Stimulated activated CD4-positive, alpha-beta T cell treated with anti-CD3 and anti-CD28 coated beads, Interleukin-15, amount 100 ng/mL, for 48 hours (primary cell): ENCODE measurements at places on chromosomes 3 and 15.
A peak's percentile ranks its signal among the peaks of the same experiment; 100 is the strongest.

- no peak for DNase-seq
These were observed 8.6 kb downstream of the VPS8 start for GRCh38 chr3:184820525-184820924.

GRCh38 chr3:109728861-109729494 is 391.6 kb upstream of the DPPA4 start:
- no peak for DNase-seq

DNA sequence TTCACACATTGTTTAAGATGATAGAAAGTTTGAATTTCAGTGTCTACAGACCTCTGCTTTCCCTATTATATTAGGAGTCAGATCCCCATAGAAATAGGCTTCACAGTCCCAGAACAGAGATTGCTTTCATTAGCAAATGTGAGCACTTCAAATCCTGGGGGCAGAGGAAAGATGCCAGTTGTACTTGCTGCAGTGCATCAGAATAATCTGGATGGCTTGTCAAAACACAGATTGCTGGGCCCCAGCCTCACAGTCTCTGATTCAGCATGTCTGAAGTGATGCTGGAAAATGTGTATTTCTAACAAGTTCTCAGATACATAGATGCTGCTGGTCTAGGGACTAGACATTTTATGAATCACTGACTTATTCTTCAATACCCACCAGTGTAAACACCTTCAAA is 375.2 kb downstream of the FGF12 start:
- DNase-seq: no peak

GRCh38 chr15:54374184-54374952 is 396.1 kb downstream of the UNC13C start:
- DNase-seq: no peak

DNA sequence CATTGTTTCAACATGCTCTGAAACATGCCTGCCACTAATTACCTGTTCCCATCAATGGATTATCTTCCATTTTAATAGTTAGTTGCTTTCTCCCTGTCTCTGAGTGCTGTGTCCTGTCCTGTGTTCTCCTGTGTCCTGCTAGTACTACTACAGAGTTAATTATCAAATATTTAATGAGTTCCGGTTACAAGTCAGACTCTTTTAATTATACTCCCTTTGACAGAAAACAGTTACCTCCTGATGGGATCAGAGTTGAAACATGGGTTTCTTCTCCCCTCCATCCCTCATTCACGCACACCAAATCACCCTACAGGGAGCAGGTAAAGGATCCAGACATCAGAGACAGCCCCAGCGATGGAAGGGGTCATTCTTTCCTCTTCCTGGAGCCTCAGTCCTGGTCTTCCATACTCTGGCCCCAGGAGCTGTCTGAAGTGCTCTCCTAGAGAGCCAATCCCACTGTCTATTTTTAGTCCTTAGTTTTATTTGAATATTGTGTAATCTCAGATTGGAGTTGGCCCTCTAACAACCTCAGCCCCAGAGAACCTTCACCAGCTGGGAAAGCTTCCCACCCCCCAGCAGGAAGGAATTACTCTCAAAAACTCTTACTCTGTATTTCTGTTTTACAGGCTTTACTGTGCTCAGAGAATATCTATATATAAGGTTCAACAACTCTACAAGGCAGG is 137.0 kb upstream of the C2CD4B start:
- no peak for DNase-seq

GRCh38 chr3:37053337-37053736 is 60.0 kb downstream of the MLH1 start:
- no peak for DNase-seq

- DNase-seq: no peak
These were observed 24.1 kb upstream of the ARPIN start for GRCh38 chr15:89936786-89937265.

GRCh38 chr3:128001576-128001975 is 50.7 kb upstream of the SEC61A1 start:
- no peak for DNase-seq

DNA sequence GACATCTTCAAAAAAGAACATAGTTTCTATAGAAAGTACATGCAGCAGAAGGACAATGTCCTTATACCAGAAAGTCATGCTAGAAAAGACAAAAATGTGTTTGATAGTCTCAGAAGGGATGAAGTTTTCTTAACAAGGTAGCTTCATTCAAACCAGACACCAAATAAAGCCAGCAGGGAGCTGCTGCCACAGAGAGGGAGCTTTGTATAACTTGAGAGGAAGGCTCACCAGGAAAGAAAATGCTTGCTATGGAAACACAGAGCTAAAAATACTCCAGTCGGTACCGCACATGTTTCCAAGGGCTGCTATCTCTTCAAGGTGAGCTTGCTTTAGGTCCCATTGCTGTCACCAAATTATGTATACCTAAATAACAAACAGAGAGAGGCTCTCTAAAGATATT is 1074.8 kb upstream of the ALCAM start:
- DNase-seq: no peak

DNA sequence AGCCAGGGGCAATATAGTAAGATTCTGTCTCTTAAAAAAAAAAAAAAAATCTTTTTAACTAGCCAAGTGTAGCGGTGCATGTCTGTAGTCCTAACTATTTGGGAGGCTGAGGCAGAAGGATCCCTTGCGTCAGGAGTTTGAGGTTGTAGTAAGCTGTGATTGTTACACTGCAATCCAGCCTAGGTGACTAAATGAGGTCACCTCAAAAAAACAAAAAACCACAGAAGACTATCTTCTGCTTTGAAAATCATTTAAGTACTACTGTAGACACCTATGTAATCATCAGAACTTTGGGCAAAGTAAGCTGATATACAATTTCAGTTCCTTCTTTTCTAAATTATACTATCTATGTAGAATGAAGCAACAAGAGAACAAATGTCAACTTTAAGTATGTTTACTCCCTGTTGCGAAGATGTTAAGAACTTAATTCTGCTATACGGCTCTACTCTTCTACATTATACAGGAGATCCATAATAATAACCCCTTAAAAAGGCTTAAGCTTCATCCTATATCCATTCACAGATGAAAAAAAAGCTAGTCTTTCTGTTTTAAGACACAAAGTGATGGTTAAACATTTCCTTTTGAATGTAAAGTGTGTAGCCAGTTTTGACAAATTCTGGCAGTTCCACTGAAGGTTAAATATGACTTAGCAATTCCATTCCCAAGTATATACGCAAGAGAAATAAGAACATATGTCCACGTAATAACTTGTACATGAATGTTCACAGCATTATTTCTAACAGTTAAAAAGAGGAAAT is 15.2 kb downstream of the DAZL start:
- DNase-seq: no peak

DNA sequence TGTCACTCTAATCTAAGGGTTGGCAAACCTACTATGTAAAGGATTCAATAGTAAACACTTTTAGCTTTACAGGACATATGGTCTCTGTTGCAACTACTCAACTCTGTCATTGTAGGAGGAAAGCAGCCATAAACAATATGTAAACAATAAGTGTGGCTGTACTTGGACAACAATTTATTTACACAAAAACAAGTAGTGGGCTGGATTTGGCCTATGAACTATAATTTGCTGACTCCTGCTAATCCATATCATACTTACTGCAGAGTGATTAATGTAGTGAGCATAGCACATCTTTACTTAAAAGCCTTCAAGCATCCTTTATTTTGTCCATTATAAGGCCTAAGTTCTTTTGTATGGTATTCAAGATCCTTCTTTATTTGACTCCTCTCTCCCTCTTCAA is 441.9 kb downstream of the ZIC1 start:
- DNase-seq: no peak

DNA sequence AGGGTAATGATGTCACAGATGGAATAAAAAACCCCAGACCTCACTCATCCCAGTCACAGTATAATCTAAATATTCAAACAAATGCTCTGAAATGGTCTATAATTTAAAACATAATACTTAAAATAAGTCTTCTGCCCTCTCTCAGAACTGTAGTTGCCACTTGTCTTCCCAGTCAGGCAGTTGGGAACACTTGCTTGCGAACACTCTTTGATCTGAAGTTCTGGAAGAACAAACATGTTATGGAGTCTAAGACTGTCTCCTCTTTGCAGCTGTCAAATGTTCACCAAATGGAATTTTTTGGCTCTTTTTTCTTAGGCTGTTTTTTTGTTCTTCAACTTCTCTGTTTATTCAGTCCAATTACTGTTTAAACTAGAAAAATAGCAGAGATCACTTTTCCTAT is 711.1 kb upstream of the GOLIM4 start:
- DNase-seq: no peak

DNA sequence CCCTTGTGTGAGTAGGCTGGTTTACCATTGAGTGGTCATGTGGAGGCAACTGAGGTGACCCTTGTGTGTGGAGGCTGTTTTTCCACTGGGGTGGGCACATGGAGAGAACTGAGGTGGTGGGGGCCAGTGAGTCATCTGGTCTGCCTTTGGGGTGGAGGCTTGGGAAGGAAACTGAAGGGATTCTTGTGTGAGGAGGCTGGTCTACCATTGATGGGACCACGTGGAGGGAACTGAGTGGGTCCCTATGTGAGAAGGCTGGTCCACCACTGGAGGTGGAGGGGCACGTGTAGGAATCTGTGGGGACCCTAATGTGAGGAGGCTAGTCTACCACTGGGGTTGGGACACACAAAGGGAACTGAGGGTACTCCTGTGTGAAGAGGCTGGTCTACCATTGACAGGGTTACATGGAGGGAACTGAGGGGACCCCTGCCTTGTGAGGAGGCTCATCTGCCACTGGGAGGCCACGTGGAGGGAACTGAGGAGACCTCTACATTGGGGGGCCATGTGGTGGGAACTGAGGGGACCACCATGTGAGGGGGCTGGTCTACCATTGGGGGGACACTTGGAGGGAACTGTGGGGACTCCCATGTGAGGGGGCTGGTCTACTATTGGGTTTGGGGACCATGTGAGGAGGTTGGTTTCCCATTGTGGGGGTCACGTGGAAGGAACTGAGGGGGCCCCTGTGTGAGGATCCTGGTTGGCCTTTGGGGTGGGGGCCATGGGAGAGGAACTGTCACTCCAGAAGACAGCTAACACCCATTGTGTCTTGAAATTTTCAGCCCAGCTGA is 164.5 kb downstream of the WNT7A start:
- no peak for DNase-seq

DNA sequence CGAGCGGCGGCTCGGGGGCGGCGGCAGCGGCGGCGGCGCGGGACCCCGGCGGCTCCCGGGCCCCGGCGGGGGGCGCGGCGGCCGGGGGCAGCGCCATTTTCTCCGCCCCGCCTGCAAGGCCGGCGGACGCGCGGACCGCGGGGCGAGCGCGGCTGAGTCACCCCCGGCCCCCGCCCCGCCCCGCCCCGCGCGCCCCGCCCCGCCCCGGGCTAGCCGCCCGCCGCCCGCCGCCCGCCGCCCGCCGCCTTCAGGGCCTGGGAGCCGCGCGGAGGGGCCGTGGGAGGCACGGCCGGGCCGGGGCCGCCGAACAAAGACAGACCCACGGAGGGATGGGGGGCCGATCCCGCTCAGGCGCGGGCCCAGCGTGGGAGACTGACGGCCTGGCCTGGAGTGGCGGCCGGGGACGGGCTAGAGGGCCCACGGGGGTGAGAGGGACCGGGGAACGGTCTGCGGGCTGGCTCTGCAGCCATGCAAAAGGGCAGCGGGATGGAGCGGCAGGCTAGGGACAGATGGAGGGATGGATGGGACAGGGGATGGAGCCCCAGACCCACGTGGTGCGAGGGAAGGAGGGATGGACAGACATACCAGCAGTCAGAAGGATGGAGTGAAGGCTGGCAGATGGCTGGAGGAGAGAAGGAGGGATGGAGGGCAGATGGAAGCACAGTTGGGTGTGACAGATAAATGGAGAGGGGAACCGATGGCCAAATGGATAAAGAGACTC is at the start of gene EIF4E3:
EIF4E3 (minus strand) TSS at position 132 of the 721 bp plus-strand sequence; CDS start at position 97, 35 bp downstream.
- peak; percentile 9 for DNase-seq

DNA sequence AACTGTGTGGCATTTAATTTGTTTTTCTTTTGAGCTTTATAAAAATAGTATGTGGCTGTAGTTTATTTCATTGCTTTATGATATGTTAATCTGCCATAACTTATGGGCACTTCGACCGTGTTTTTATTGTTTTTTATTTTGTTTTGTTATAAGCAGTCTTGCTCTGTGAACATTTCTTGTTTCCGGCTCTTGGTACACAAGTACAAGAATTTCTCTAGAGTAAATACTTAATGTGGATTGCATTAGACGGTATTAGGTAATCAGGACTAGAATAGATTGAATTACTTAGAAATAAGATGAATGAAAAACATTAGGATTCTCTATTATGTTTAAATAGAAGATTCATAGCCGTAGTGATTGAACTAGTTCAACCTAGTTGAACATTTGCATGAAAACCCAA is 2.1 kb downstream of the ZFAND6 start:
- no peak for DNase-seq
